ENCODE measurements at places on chromosomes 3 and 15.

DNA sequence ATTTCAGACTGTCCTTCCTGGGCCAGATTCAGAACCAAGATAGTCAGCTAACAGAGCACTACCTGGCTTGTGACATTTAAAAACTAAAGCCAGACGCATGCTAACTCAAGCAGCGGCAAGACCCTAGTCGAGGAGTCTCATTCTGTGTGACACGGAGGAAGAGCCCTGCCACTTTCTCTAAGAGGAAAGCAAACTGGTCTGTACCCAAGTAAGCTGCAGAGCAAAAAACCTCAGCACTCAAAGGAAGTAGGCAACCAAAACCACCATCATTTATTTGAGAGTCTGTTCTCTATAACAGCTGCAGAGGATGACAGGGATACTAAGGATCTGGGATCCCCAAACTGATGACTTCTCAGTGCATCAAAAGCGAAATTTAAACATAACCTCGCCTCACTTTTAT, 152.1 kb downstream of the OSBPL10 start:
- DNase-seq = no peak

DNA sequence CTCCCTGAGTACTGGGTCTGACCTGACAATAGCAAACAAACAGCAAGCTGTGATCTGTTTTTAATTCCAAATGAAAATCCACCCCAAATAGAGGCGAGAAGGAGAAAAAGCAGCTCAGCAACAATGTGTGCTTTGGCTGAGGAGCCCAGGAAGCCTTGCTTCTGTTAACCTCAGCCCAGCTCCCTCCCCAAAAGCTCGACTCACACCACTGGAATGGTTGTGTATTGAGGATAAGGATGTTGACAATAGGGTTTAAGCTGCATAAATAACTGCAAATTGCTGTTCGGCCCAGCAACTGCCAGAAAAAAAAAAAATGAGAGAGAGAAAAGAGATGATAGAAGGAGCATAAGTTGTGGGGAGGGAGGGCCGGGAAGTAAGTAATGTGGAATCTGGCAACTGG, 104.0 kb upstream of the TBC1D5 start:
- DNase-seq = no peak

- no peak for DNase-seq
Measured at GRCh38 chr15:73530649-73531048, 87.7 kb downstream of the REC114 start.

DNA sequence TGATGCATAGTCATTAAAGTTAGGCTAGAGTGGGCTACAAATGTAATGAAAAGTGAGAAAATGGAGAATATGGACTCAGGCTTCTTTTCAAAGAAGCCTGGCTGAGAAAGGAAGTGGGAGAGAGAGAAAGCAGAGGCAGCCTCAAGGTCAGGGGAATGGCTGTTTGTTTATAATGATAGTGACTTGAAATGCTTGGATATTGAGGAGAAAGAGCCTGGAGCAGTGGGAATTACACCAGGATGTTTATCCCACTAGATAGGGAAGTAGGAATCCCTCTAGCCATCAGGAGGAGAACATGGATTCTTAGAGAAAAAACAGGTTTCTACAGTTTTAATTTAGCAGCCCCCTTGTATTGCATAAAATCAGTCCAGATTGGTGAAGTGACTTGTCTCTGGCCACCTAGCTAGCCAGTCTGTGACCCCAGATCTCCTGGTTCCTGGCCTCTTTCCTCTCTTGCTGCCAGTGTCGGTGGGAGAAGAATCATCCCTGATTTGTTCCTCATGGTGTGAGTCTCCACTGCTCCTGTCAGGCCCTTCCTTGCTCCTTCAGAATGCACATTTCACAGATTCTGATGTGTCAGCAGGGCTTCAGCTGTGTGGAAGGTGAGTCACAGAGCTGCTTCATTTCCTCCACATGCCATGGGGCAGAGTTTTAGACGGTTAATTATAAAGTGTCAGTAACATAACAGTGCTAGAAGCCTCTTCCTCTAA, 32.9 kb downstream of the SEMA6D start:
- DNase-seq = peak; percentile 2

- no peak for DNase-seq
Measured at GRCh38 chr3:100525753-100526612, 33.6 kb downstream of the TMEM45A start.

- no peak for DNase-seq
Measured at GRCh38 chr3:191282251-191283185, 46.7 kb upstream of the CCDC50 start.

- peak; percentile 27 for DNase-seq
Measured at GRCh38 chr3:116966649-116967048, 257.1 kb downstream of the TUSC7 start.

- DNase-seq = peak; percentile 55
Measured at GRCh38 chr3:170418422-170419398, at the start of gene CLDN11. Gene CLDN11, plus strand, starts transcription at chr3:170418868. Its CDS starts 199 bp downstream, at chr3:170419067.

- no peak for DNase-seq
Measured at GRCh38 chr3:153215966-153216365, 53.9 kb downstream of the RAP2B start.

DNA sequence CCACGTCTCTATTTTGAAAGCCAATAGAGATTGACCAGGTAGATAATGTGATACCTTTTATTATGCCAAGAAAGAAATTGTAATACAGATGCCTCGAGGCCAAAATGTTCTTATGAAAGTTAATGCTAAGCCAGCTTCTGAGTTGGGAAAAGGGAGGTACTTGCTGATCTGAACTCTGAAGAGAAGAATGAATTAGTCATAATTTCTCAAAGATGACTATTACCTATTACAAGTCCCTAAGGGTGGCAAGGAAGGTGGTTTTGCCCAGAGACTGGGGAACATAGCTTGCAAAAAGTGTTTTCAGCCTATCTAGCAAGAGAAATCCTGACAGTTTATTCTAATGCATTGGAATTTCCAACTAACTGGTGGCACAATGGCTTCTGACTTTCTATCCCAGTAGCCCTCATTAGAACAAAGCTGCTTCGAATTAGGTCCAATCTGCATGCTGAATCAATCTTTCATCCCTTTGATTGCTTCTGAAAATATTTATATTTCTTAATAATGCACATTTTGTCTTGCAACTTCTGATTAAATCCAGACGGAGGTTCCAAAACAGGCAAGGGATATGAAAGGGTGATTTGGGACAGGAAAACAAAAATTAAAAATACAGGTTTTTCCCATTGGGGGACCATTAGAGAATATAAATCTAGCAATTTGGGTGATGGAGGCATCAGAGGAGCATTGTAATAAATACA, 17.7 kb upstream of the NR2F2 start:
- DNase-seq = no peak

DNA sequence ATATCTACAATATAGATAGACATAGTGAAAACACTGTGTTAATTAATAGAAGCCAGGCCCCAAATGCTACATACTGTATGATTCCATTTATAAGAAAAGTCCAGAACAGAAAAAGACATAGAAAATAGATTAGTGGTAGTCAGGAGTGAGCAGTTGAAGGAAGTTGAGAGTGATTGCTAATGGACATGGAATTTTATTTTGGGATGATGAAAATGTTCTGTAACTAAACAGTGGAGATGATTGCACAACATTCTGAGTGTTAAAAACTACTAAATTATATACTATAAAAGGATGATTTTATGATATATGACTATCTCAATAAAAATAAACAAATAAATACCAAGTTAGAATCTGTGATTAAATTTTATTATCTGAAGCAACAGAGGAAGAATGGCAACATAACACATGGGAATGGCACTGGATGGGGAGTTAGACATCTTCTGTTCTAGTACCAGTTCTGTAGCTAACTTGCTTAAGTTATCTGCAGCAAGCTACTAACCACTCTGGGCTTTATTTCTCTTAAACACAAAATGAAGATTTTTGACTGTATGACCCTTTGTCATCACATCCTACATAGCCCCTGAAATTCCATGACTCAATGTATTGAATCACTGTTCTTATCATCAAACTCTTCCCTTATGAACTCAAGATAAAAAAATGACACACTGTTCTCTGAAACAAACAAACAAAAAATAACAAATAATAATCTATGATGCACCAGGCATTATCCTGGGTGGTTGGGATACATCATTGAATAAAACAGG, 612.7 kb downstream of the TBL1XR1 start:
- no peak for DNase-seq

DNA sequence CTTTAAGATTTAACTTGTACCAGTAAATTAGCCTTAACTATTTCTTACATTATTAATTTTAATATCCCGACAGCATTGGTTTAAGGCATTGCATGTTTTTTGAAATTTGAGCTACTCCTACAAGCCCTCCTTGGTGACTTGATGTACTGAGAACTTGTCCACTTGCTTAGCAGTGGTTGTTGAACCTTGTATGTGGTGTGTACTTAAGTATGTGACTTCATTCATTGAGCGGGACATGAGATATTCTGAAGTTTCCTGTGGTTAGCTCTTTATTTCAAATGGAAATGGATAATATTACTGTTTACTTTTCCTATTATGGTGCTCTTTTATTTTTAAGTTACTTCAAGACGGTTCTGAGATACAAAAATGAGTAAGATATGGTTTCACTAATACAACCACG, 3.6 kb upstream of the COL6A5 start:
- DNase-seq = no peak

- peak; percentile 86 for DNase-seq
Measured at GRCh38 chr3:42502429-42503250, at the start of gene VIPR1. Gene VIPR1, plus strand, starts transcription at chr3:42502643. Its CDS starts 93 bp downstream, at chr3:42502736.

- no peak for DNase-seq
Measured at GRCh38 chr15:34332553-34333120, 4.9 kb downstream of the SLC12A6 start.

DNA sequence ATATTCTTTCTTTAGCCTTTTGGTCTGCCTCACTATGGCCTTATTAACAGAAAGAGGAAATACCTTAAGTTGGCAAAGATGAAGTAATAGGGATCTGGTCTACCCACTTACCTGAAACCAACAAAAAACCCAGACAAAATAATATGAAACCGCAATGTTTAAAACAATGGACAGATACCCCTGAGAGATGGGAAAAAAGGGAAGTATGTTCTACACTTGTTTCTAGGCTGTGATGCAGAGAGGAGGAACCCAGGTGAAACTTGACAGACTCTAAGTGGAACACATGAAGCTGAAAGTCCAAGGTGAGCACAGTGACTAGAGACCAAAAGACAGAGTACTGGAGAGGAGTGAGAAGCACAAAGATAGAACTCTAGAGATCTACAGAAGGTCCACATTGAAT, 78.4 kb downstream of the NR2E3 start:
- no peak for DNase-seq

DNA sequence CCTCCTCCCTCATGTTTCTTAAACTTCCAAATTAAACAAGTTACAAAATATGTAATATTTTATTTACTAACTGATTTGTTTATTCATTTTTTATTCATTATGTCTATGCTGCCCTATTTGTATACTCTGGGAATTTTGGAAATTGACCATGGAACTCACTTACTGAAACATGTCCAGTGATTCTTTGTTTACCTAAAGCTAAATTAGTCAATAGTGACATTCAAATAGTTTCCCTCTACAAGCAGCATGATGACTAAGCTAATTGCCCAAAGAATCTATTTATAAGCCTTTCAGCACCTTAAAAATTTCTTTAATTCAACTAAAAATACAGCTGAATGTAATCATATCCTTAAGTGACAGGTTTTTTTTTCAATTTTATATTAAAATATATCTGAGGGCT, 437.7 kb downstream of the SI start:
- DNase-seq = peak; percentile 2

- DNase-seq = no peak
Measured at GRCh38 chr15:25790000-25790660, 73.0 kb downstream of the ATP10A start.

DNA sequence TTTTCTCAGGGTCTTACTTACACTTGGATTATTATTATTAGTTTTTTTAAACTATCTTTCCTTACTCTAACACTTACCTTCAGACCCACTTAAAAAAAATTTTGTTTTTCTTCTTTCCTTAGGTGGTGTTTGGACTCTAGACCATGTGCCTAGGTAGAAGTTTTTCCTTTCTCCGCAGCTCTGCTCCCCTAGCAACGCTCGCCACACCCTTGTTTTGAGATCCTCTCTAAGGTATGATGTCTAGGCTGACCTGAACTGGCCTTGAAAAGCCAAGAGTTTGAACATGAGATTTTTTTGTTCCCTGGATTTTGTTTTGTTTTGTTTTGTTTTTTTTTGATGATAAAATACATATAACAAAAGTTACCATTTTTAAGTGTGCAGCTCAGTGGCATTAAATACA, 16.2 kb downstream of the ZNF592 start:
- no peak for DNase-seq

DNA sequence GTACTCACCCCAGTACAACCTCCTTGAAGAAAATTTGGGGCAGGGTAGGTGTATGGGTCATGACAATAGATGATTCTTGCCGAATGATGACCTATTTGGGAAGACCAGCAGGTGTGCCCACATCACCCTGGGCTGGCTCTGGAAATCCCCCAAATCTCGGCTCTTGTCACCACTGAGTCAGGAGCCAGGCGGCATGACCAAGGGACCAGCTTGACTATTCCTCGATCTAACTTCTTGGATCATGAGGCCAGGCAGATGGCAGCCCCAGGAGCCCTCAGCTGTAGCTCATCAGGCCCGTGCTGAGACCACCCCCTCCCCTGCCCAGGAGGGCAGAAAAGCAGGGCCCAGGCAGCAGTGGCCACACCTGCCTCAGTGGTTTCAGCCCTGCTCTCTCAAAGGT, 9.2 kb upstream of the MUC4 start:
- DNase-seq = no peak
